Activated T-helper 2 cell treated with anti-CD3 and anti-CD28 coated beads, Interferon-gamma antibody, Interleukin-2, Interleukin-4, amounts not matched to agents 10 μg/mL and 5 μg/mL and 100 μg/mL, durations not matched to agents 14 hours and 24 hours and 36 hours (primary cell): ENCODE measurements at places on chromosomes 4 and X. TPM values are rescaled to one million over a fixed set of nuclear protein-coding genes. Genes with fewer than 3 reads are reported as not detected.

LRIT3 gene
- total RNA-seq, result 0.05 and 0.07 TPM in 2 replicates

WAS gene
- 117 and 120 TPM in 2 replicates for total RNA-seq

XK gene
- total RNA-seq, result 0.32 and 0.34 TPM in 2 replicates

SSX4 gene
- not detected in 2 replicates for total RNA-seq

PDE6B gene
- total RNA-seq, result 10.7 and 13.3 TPM in 2 replicates
